ENCODE measurements at places on chromosomes 2 and 18.

GRCh38 chr2:239465017-239466001 is 64.5 kb upstream of the HDAC4 start:
- DNase-seq = no peak

DNA sequence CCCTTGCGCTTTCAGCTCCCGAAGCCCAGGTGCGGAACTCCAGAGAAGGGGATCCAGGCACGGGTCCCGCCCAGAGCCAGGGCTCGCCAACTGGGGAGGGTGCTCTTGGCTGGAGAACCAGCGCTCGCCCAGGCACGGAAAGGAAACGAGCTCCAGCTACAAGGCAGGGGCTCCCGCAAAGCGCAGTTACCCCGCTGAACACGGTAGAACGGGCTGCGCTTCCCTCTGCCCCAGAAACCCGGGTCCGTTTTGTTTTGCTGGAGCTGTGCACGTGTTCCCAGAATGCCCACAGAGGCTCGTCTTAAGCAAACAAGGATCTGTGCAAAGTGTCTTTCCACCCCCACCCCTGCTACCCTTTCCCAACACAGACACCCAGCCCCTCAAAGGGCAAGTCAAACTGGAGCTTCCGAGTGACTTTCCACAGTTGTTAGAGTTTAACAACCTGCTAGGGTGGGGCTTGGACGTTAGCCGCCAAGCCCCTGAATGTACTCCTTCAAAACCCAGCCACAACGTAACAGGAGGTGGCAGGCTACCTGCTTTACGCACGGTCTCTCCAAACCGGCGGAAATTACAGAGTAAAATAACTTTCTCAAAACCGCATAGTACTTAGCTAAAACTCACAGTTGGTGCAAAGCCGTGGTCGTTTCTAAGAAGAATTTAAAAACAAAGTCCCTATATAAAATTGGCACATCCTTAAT is 775 bp downstream of the RNF125 start:
- DNase-seq = peak; percentile 37

DNA sequence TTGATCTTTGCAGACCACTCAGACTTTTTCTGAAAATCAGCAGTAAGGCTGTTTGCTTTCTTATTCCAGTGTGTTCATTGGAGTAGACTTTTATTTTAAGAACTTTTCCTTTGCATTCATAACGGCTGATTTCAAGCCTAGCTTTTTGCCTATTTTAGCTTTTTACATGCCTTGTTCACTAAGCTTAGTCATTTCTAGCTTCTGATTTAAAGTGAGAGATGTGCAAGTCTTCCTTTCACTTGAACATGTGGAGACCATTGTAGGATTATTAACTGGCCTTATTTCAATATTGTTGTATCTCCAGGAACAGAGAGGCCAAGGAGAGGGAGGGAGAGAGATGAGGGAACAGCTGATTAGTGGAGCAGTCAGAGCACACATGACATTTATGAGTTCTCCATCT is 32.1 kb downstream of the RNMT start:
- no peak for DNase-seq

DNA sequence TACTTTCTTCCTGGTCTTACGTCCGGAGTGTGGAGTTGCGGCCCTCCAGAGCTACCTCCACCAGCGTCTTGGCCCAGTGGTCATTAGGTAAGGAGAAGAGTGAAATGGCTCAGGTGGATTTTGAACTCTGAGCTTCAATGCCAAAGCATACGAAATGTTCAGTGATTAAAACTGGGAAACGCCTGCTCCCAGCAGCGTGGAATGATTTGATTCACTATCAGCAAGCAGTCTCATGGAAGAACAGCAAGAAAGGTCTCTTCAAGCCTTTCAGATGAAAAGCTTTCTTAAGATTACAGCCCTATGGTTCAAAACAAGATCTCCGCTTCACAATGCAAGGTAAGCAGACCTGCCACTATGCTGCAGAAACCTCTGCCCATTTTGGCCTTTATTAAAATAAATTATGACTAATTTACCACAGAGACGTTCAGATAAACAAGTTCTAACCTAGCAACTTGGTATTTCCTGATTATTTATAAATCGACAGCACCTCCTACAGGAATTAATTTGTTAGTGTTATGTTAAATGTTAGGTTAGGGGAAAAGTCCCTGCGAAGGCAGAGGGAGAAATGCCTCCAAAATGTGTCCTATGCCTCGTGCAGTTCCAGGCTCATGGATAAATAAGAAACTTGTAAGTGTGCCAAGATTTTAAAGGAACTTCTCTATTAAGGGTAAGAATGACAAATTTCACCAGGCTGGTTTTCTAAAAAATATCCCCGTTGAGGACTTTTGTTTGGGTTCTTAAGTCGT is 10.1 kb downstream of the SP9 start:
- peak; percentile 45 for DNase-seq

- DNase-seq = no peak
Observed at GRCh38 chr2:8922431-8922830, 81.1 kb downstream of the MBOAT2 start.

- no peak for DNase-seq
Observed at GRCh38 chr2:235052514-235053354, 100.9 kb downstream of the SH3BP4 start.

DNA sequence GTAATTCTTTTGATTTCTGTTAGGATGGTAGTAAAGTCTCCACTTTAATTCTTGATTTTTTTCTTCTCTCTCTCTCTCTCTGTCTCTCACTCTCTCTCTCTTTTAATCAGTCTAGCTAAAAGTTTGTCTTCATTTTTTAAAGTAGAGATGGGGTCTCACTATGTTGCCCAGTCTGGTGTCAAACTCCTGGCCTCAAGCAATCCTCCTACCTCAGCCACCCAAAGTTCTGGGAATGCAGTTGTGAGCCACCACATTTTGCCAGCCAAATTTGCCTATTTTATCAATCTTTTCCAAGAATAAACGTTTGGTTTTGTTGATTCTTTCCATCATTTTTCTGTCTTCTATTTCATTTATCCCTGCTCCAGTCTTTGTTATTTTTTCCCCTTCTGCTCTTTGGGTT is 23.9 kb upstream of the ACOXL start:
- no peak for DNase-seq

DNA sequence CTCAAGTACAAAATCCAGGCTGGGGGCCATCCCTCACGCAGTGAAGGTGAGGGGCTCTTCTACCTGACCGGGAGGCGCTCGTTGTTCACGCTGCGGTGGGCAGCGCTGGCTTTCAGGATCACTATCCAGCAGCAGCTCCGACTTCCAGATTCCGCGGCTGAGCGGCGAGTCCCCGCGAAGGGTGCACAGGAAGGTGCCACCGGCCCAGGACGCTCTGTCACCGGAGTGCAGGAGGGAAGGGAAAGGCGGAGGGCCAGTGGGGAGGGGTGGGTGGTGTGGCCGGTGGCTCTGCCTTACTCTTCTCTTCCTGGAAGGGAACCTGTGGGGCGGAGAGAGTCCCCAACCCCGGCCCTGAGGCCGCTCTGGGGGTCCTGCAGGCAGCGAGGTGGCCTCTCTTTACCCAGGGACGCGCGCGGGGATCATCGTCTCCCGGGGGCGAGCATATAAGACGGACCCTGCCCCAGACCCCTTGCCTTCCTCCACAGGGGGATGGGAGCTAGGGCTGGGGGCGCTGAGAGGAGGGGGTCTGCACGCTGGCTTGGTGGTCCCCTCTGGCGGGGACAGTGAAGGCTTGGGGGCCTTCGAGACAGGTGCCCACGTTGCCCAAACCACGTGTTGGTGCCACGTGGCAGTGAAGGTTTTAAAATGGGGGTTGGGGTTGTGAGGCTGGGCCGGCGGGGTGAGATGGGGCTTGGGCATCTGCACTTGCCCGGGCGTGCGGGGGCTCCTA is 26.9 kb upstream of the HS6ST1 start:
- DNase-seq = no peak

- DNase-seq = peak; percentile 69
Observed at GRCh38 chr2:38115216-38116032, 39.5 kb upstream of the CYP1B1 start.

GRCh38 chr18:70260683-70261082 is 28.2 kb upstream of the SOCS6 start:
- DNase-seq = no peak

DNA sequence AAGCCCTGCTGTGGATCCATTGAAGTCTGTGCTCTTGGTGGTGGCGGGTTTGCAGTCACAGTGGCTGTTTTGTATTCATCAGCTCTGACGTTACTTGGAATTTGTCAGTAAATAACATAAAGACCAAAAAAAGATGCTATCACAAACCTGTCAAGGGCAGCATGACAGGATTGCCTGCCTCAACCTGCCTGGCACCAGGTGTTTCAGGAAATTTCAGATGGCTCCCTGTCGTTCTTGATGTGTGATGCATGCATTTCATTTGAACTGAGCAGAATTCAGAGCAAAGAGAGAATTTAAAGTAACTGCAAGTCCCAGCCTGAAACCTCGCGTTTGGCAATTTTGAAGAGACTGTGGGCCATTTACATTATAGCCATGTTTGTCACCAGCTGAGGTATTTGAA is 50.3 kb upstream of the EPC2 start:
- no peak for DNase-seq

DNA sequence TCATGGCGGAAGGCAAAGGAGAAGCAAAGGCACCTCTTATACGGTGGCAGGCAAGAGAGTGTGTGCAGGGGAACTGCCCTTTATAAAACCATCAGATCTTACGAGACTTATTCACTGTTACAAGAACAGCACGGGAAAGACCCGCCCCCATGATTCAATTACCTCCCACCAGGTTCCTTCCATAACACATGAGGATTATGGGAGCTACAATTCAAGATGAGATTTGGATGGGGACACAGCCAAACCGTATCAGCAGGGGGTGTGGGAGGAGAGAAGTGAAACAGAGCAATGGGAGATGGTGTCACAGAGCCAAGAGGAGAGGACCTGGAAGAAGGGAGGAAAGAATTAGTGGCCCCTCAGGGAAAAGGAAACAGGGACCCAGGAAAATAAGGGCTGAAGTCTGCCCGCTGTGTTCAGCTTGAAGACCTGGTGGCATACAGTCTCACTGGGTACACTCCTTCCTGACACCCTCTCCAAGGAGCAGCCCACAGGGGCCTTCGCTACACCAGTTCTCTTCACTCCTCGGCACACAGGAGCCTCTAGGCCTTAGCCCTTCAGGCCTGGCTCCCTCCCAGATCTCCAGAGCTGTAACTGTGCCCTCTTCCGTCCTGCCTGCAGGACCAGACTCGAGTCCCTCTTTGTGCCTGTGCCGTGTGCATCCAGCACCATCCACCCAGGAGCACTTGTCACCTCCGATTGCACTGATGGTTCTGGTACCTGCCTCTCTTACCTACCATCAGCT is 262.1 kb downstream of the EIPR1 start:
- DNase-seq = no peak

GRCh38 chr18:58314284-58314683 is 270.3 kb downstream of the NEDD4L start:
- DNase-seq = peak; percentile 87

- no peak for DNase-seq
Observed at GRCh38 chr18:49155410-49155809, 204.6 kb upstream of the SMAD7 start.

DNA sequence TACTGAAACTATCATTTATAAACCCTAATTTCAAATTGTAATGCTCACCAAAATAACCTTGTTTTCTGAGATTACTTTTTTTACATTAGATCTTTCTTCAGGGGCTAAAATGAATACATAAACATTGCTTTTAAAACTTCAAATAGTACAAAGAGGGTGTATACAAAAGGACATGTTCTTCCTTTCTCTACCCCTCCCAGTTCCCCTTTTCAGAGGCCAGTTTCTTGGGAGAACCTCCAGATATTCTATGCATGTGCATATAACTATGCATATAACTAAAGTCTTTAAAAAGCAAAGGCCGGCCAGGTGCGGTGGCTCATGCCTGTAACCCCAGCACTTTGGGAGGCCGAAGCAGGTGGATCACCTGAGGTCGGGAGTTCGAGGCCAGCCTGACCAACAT is 10.6 kb upstream of the FAM117B start:
- DNase-seq = no peak

- DNase-seq = no peak
Observed at GRCh38 chr18:5582849-5583681, 39.3 kb upstream of the EPB41L3 start.

DNA sequence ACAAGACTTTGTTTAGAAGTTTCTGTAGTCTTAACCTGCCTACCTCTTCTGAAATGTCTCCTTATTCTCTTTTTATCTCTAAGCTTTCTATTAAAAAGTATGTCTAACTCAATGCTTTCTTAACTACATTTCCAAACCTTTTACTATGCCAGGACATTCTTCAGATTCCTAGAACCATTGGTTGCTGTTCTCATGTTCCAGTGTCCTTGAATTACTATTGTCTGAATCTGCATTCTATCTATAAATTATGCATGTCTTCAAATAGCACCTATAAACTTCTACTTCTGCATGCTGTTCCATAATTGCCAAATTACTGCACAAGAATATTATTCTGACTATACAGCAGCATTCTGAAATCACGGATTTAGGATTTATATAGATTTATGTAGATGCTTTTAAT is 166.0 kb upstream of the VWC2L start:
- no peak for DNase-seq

GRCh38 chr2:216713691-216714336 is 18.5 kb upstream of the IGFBP5 start:
- peak; percentile 73 for DNase-seq

GRCh38 chr2:191105082-191105481 is 45.7 kb downstream of the STAT4 start:
- DNase-seq = no peak

- DNase-seq = no peak
Observed at GRCh38 chr2:200193331-200193730, 113.2 kb upstream of the SPATS2L start.

DNA sequence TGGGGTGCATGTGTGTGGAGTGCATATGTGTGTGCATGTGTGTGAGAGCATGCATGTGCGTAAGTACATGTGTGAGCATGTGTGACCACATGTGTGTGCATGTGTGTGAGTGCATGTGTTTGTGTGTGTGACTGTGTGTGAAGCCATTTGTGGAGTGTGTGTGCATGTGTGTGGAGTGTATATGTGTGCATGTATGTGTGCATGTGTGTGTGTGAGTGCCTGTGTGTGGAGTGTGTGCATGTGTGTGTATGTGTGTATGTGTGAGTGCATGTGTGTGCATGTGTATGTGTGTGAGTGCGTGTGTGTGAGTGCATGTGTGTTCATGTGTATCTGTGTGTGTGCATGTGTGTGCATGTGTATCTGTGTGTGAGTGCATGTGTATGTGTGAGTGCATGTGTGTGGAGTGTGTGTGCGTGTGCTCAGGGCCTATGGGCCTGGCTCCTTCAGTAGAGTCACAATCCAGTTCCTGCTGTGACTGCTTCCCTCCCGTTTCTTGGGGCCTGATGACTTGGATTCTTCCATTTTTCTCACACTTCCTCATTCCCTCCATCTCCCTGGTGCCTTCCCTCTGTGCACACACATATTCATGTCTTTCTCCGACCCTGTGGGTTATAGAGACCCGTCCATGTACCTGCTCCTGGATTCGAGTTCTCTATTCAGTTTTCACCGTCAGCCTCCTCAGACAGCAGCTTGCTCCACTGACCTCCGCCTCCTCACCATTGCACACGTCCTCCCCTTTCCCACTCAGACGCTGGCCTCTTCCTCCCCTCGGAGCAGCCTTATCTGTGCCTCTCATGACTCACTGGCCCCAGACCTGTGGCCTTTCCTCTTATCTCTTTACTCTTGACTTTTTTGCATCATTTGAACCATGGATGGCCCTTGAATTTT is 25.2 kb downstream of the TOGARAM2 start:
- DNase-seq = peak; percentile 41

GRCh38 chr2:152490686-152491455 is 155.9 kb downstream of the FMNL2 start:
- peak; percentile 87 for DNase-seq

All from fibroblast of villous mesenchyme (primary cell).